NCI-H82 (cell line): ENCODE measurements at places on chromosomes 6 and 20.

GRCh38 chr6:125950293-125950692 is 6.3 kb upstream of the HINT3 start:
- no peak for DNase-seq

- DNase-seq: no peak
Observed at GRCh38 chr6:13302291-13302690, 26.0 kb downstream of the TBC1D7 start.

DNA sequence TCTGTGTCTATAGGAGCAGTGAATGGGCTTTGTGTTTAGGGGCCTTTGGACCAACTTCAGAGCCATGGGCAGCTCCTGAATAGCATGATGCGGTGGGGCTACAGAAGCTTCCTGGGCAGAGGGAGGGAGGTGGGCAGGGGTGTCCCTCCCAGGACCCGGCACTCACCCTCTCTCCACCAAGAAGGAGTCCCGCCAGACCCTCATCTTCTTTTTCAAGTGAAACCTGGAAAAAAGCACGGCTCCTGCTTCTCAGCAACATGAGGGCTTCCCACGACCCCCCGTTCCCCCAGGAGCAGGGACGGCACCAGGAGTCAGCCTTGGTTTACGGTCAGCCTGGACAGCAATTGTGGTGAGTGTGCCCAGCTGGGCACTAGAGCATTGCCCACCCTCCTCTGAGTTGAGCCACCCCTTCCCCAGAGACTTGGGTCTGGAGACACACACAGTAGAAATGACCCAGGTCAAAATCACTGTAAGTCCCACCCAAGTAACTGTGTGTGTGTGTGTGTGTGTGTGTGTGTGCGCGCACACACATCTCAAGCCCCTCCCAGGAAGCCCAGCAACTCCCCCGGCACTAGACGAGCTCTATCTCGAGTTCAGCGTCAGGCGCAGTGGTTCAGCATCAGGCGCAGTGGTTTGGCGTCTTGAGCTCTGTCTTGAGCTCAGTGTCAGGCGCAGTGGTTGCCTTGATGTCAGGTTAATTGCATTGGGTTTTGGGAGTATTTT is 108.2 kb downstream of the SULF2 start:
- DNase-seq: no peak

- no peak for DNase-seq
Observed at GRCh38 chr6:90045535-90045934, 151.3 kb downstream of the GJA10 start.

- DNase-seq: no peak
Observed at GRCh38 chr20:50762435-50763220, 31.2 kb downstream of the PARD6B start.

DNA sequence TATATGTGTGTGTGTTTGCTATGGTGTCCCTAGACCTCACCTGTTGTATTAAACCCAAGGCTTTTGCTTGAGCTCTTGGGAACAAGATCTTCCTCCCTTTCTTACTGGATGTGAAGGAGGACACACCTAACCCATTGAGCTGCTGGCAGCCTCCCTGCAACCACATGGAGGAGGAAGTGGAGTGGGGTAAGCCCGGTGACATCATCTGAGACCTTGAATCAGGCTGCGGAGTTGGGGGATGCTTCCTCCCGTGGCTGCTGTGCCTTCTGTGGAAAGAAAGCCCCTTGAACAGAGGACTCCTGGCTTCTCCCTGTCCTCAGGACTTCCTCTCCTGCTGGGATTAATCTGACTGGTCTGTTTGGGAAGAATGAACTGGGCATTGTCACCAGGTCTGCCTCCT is 3.3 kb downstream of the CST11 start:
- no peak for DNase-seq

DNA sequence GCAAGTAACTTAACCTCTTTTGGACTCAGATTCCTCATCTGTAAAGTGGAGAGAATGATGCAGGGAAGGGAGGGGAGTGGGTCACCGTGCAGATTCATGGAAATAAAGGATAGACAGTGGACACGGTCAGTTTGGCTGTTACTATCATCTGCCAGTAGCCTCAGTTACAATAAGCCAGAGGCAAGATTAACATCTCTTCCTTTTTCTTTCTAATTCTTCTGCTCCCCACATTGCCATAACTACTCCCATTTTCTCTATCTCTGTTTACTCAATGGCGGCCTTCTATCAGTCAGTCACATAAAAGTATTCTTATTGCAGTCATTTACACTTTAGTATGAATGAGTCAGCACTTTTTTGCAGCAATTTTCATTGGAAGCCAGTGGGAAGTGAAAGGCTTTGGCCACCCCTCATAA is 49.2 kb downstream of the PPP1R16B start:
- DNase-seq: no peak

GRCh38 chr20:13249118-13249797 is 28.2 kb downstream of the ISM1 start:
- DNase-seq: no peak

DNA sequence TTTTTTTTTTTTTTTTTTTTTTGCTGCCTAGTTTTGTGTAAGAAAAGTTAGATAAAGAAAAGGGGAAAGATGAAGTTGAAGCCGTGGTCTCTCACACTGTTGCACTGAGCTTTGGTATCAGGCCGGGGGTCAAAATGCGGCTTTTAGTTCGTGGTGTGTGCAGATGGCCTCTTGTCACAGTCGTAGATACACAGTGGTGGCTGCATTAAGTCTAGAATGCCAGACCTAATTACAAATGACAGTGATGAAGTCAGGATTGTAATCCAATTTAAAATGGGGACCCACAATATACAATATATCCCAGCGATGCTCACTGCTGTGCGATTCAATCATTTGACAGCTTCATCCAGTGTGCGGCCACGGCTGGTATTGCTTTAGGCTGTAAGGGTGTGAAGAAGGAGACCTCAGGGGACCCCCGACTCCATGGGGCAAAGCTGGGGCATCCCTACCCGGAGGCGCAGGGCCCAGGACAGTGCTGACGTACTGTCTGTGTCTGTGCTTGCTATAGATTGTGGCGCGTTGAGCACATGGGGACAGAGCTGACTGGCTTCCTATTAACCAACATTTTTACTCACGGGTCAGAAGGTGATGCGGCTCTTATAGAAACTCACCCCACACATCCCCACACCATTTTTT is 210.0 kb upstream of the SOX4 start:
- peak; percentile 94 for DNase-seq

- DNase-seq: peak; percentile 78
Observed at GRCh38 chr6:113306552-113307145, 550.5 kb upstream of the MARCKS start.
